ENCODE measurements at places on chromosomes 6 and 20.
A peak's percentile ranks its signal among the peaks of the same experiment; 100 is the strongest.

DNA sequence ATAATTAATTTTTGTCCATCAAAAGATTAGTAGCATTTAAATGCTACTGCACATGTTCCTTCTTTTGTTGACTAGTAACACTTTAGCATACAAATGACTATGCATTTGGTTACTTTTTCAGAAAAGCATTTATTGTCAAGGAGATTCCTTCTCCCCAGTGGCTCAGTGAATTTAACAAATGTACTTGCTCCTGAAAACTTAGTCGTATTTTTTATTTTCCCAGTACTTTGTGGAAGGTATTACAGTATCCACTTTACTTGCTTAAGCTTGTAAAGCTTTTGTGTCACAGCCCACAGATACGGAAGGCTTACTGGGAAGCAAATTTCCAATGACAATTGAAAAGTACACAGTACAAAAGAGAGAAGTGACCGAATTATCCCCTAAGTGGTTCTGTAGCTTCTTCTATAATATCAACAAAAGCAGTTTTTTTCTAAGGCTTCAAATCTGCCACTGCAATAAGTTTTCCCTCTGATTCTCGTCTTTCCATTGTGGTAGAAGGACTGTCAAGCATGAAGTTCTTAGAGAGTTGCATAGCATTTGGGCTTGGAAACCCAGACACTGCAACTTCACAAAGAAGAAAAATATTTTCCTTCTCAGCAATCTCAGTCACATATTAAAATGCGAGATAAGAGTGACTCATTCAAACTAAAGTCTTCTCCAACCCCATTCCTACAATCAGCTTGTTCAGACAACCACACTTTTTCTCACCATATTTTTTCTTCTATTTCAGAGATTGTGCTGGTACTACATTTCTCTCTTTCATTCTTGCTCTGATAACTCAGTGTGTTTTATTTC, 431.2 kb downstream of the GRIK2 start:
- DNase-seq, result no peak

GRCh38 chr6:53465732-53466131, 79.2 kb downstream of the GCLC start:
- DNase-seq, result no peak

GRCh38 chr20:57388953-57389694, 2.1 kb upstream of the RBM38 start:
- DNase-seq, result peak; percentile 67

- DNase-seq, result no peak
Measured at GRCh38 chr6:9795880-9796279, 619.0 kb downstream of the TFAP2A start.

DNA sequence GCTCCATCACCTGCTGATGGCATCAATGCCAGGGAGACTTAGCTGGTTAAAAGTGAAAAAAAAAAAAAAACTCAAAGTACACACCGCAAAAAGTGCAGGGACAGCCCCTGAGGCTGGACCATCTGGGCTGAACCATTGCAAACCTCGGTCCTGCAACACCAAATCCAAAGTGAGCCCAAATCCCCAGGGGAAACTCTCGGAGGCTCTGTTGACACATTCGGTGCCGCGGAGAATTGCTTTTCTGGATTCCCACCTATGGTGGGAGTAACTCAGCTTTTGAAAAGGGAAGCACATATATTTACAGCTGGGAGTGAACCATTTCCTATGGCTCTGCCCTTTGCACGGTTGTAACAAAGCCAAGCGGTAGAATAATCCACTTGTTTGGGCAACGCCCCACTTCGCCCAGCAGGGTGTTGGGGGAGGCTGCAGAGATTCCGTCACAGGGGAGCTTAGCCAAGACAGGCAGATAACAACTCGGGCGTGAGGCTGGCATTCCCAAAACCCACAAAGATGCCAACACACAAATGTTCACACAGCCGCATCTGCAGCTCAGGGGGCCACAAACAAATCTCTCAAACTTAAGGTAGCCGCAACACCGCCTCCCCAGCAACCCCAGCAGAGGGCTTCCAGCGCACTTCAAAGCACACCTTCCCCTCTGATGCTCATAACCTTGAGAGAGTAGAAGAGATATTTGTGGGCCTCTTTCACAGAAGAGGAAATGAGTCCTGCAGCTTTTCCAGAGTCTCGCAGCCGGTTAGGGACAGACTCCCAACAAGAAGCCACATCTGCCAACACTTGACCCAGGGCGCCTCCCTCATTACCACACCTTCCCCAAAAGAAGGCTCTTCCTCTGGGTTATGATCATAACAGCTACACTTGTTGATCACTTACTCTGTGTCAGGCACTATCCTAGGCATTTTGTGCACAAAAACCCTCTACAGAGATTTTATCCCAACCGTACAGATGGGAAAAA, 11.4 kb downstream of the ZC3H12D start:
- DNase-seq, result no peak

- DNase-seq, result no peak
Measured at GRCh38 chr6:129929433-129929832, 68.3 kb upstream of the TMEM244 start.

DNA sequence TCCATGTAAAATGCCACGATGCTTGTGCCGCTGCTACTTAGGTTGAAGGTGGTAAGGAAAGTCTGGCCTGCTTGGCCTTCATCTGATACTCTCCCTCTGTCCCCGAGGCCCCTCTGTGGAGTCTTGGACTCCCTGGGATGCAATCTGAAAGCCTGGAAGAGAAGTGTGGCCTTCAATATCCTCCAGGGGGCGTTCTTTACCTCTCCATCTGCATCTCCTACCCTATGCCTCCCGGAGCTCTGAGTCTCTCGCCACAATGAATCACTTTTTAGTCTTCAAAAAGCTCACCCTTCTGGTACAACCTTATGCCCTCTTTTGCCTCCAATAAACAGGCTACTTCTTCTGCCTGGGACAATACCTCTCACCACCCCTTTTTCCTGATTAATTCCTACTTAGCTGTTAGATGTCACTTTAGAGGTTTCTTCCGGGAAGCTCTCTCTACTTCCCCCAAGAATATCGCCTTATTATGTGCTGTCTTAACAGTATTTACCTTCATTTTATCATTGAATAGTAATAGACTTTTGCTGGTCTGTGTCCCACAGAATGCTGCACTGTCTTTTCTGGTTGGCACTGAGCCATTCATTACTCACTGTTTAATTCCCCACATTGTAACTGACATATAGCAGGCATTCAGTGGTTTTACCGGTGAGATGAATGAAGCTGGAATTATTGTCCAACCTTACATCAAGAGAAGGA, 13.9 kb upstream of the ATG5 start:
- DNase-seq, result peak; percentile 33

- no peak for DNase-seq
Measured at GRCh38 chr6:105500693-105501092, 97.8 kb upstream of the PREP start.

DNA sequence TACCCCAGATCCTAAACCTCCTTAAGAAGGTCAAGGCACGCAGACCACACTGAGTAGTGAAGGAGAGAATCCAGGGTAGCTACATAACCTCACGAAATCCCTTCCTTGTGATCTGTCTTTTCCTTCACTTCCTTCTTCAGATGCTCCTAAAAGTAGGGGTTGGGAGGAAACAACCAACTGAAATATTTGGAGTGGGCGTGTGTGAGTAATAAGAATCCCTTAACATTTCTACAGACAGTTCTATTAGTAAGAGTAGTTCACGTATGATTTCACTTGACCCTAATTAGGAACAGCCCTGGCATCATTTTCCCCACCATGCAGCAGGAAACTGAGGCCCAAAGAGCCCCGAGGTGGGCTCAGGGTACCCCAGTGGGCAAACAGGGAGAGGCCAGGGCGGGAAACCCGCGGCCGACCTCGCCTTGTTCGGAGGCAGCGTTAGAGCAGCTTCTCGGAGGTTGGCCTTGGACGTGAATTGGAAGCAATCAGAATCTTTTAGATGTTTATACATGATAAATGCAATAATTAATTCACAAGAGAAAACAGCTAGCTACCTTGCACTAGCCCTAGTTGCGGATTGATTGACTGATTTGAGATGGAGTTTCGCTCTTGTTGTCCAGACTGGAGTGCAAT, 859 bp upstream of the RAE1 start:
- no peak for DNase-seq

GRCh38 chr20:62884556-62884955, 22.9 kb upstream of the TCFL5 start:
- no peak for DNase-seq
